Activated effector memory CD4-positive, alpha-beta T cell treated with Interleukin-2 at 50 U/mL for 16 hours (primary cell): ENCODE measurements at places on chromosomes 16 and 17.

DNA sequence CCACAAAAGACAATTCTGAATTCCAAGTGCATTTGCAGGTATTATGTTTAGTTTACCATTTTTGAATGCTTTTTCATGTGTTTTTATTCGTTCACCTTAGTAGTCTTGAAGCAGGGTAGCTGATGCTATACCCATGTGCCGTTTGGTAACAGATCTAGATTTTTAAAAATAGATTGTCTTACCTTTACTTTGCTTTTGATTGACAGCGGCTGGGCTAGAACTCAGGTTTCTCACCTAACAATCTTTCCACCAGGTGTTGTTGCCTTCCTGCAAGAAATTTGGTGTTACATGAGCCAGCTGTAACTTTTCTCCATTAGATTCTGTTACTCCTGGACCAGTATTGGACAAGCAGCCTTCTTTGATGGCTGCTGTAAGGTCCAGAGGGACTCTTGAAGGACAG is 1.5 kb upstream of the FTSJ3 start:
- no peak for DNase-seq

GRCh38 chr17:59666235-59666634 is 41.0 kb downstream of the PTRH2 start:
- DNase-seq, result no peak

DNA sequence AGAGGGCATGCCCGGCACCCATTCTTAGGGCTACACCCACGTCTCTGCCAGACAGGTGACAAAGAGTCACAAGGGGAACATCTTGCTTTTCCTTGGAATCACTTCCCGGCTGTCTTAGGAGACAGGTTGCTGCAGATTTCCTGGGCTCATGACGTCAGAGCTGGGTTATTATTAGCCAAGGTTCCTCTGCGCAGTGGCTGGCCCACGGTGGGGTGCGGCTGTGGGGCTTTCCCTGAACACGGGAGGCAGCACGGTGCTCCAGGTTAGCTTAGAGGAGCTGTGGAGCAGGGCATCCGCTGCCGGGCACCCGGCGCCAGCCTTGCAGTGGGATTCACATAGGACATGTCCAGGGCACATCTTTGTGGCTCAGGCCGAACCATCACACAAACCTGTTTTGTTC is 118.0 kb upstream of the PLCG2 start:
- no peak for DNase-seq

GRCh38 chr16:67927131-67927941 is 4.3 kb downstream of the CTRL start:
- DNase-seq, result no peak

GRCh38 chr17:64240741-64241347 is 22.2 kb downstream of the TEX2 start:
- DNase-seq, result no peak

DNA sequence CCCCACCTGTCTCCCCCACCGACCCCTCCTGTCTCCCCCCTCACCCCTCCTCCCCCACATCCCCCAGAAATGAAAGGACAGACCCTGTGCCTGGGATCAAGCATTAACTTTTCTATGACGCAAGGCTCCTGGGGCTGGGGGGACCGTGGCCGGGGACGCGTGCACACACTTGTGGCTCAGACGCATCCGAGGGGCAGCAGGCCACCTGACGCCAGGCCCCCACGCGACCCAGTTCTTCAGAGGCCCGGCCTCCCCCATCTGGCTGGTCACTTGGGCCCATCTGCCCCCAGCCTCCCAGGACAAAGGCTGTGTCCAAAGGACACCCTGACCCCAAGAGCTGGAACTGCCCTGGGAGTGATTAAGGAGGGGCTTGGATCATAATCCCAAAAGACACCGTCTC is 14.0 kb upstream of the PVALEF start:
- no peak for DNase-seq

- DNase-seq, result no peak
Measured at GRCh38 chr17:41411072-41411840, 13.1 kb downstream of the KRT37 start.

DNA sequence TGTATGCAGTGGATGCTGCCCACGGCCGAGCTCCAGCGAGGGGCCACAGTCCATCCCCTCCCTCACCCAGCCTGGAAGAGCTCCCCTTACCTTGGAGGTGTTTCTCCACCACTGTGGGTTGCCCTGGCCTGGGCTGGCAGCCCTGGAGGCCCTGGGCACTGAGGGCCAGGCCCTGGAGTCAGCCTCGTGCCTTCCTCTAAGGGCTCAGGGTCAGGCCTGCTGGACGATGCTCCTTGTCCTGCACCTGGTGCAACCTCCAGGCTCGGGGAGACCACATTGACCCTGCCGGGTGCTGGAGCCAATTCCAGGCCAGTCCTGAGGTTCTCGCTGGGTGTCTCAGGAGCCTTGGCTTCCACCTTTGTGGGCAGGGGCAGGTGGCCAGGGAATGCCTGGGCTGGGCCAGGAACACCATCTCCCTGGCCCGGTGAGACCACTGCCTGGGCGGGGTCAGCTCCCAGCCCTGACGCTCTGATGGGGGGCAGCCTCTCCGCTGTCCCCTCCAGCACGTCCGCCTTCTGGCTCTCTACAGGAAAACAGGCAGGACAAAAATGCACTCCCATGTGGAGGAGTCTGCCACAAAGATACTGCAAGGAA is 10.4 kb downstream of the MYLK3 start:
- DNase-seq, result no peak

DNA sequence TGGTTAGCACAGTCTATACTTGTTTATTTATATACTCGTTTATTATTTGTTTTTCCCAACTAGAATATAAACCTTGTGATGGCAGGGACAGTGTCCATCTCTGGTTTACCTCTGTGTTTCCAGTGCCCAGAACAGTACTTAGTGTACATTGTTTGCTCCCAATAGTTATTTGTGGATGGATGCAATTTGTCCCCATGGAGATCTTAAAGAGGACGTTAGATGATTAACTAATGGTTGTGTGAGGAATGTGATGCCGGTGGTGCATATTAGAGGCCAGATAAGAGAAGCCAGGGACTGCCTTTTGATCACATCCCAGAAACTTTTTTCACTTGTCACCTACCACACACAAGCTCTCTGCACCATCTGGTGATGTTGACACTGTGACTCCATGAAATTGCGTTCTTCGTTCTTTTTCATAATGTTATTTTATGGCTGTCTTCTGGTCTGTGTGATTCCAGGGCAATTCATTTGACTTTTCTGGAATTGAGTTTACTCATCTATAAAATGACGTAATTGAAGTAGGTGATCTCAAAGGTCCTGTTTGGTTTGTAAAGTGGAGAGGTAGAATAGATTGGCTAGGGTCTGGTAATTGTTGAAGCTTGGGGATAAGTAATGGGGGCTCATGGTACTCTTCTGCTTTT is 1.2 kb downstream of the COX10 start:
- DNase-seq, result no peak

DNA sequence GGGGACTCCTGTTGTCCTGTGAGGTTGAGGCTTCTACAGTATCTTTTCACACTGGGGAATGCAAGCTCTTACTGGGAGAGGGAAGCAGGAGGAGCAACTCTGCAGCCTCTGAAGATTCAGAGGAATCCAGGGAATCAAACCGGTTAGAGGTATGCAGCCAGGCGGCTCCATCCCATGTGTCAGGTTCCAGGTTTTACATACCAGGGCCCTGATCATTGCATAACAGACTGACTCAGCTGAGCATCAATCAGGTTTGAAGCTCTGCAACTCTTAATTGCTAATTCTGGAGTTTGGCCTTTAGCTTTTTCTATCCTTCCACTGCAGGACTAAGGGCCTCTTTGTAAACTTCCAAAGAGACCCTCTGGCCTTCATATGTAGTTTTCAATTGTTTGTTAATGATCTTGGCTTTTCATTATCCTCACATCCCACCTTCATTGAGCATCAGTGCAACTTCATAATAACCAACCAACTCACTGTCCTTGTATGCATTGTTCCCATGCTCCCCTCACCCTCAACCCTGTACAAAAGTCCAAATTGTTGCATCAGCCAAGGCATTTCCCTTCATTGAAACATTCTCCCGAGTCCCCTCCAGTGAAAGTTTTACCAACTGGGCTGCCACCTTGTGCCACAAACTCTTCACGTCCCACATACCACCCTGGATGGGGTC is 59.7 kb upstream of the DHX40 start:
- no peak for DNase-seq

GRCh38 chr17:48095611-48096010 is 5.7 kb downstream of the CBX1 start:
- no peak for DNase-seq

GRCh38 chr16:65309354-65309753 is 187.5 kb upstream of the CDH11 start:
- DNase-seq, result no peak

GRCh38 chr16:10250137-10250828 is 68.1 kb upstream of the GRIN2A start:
- no peak for DNase-seq

DNA sequence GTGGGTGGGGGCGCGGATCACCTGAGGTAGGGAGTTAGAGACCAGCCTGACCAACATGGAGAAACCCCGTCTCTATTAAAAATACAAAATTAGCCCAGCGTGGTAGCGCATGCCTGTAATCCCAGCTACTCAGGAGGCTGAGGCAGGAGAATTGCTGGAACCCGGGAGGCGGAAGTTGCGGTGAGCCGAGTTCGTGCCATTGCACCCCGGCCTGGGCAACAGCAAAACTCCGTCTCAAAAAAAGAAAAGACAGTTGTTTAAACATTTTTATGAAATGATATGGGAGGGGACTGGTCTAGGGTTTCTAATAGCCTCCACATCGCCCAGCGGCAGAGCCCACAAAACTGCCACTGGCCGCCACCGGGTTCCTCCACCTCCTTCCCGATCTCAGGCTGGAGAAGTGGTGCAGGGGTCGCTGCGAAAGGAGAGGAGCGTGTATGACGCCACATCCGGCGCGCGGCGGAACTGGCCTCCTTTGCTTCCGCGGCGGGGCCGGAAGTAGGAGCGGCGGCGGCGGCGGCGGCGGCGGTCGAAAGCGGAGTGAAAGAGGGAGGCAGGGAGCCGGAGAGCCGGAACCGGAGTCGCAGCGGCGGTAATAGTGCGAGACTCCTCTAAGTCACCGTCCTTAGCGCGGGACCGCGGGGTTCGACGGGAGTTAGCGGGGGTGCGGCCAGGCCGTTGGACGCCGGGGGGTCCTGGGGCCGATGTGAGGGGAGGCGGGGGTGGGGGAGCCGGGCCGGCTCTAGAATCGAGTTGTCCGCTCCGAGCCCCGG is at the start of gene PPP4C:
Gene PPP4C (plus strand): TSS at position 492 of the 773 bp plus-strand sequence. CDS start 384 bp downstream, outside the sequence.
- DNase-seq, result peak; percentile 81

DNA sequence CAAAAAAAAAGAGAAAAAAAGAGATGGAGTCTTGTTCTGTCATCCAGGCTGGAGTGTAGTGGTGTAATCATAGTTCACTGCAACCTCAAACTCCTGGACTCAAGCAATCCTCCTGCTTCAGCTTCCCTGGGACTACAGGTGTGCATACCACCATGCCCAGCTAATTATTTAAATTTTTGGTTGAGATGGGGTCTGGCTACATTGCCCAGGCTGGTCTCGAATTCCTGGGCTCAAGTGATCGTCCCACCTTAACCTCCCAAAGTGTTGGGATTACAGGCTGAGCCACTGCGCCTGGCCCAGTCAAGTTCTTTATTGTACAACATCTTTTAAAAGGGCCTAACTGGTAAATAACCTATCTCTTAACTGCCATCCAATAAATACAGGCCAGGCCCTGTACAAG is 6.1 kb upstream of the RANGRF start:
- DNase-seq, result no peak

DNA sequence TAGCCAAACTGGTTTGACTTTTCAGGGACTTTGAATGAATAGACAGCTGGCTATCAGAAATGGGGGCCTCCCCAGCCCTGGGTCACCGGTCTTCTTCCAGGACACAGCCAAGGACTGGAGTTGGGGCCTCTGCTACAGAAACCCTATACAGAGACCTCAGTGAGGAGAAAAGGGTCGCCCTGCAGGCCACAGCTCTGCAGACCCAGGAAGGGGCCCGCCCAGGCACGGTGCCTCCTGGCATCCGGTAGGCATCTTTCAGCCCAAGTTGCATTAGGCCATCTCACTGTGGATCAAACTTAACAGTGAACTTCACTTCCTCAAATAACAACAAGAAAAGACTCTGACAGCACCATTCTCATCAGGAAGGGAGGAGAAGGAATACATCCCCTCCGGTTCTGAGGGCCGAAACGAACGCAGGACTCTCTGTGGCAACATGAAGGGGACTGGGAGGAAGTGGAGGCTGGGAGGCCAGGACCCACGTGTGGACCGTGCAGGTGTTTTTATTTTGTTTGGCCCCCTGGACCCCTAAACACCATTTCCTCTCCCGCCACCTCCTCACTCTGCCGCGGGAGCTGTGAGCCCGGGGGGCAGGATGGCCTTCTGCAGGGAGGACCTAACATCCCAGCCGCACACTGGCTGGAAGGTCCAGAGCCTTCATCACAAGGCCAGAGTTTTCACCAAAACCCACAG is 7.2 kb downstream of the SLC38A10 start:
- DNase-seq, result peak; percentile 12

- no peak for DNase-seq
Measured at GRCh38 chr17:67565068-67565467, 152.7 kb upstream of the NOL11 start.

- no peak for DNase-seq
Measured at GRCh38 chr17:57685499-57686132, 59.5 kb downstream of the CCDC182 start.

GRCh38 chr17:76038050-76038449 is 10.9 kb upstream of the EVPL start:
- no peak for DNase-seq

DNA sequence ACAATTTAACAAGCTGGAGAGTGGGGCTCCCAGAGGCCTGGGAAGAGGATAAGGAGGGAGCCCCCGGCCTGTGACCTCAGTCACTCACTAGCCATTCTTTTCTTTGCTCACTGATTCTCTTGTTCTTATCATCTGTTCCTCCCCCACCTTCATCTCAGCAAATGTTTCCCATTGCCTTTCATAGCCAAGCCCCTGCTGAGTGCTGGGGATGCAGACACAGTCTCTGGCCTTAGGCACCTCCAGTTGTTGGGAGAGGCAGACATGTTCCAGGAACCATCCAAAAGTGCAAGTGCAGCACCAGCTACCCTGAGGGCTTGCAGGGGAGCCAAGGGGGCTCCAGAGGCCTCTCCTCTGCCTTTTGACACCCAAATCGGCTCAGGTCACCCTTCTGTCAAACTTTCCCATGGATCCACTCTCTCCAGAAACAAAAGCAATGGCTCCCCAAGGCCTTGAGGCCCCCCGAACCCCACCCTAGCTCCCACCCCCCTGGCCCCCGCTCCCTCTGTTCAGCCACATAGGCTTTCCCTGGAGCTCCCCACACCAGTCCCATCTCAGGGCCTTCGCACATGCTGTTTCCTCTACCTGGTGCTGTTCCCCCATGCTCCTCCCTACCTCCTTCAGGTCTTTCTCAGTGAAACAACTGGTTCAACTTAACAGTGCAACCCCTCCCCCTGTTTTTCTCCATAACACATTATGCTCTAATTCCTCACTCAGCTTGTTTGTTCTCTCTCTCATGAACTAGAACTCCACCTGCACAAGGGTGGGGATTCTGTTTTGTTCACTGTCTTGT is 14.9 kb upstream of the KCNJ12 start:
- DNase-seq, result no peak

DNA sequence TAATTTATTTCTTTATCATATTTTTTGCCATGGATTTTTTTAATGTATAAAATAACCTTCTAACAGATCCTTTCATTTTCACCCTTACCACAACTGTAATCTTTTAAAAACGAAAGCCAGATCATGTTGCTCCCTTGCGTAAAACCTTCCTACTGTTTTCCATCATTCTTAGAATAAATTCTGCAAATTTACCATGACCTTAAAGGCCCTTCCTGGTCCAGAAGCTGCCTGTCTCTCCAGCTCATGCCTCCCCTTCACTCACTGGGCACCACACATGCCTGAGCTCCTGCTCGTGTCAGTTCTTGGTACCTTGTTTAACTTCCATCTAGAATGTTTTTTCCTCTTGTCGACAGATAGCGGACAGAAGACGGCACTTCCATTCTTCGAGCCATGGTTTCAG is 245.0 kb upstream of the CDH5 start:
- no peak for DNase-seq

- no peak for DNase-seq
Measured at GRCh38 chr17:46796084-46796483, 22.4 kb downstream of the WNT3 start.
